Skeletal muscle cell (primary cell): ENCODE measurements at places on chromosomes 1 and 21.

DNA sequence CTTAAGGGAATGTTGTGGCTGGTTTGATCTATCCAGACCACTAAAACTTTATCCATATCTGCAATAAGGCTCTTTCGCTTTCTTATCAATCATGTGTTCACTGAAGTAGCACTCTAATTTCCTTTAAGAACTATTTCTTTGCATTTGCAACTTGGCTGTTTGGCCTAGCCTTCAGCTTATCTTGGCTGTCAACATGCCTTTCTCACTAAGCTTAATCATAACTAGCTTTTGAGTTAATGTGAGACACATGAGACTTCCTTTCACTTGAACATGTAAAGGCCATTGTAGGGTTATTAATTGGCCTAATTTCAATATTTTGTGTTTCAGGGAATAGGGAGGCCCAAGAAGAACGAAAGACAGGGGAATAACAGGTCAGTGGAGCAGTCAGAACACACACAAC is 124.7 kb downstream of the TNFSF18 start:
- no peak for DNase-seq

DNA sequence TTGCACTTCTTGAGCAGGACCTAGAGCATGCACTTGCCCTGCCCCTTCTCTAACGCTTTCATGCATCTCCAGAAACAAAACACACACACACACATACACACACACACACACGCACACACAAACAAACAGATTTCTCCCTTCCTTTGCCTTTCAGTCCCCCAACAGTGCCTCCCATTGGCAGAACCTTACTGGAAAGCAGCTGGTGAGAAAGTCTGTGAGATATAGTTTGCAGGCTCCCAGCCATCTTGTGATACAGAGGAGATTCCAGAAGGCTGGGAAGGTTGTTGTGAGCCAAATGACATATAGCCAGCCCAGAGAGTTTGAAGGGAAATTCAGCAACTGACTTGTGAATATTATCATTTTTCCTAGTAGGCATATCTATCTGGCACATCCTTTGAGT is 35.9 kb upstream of the ZRANB2 start:
- no peak for DNase-seq

DNA sequence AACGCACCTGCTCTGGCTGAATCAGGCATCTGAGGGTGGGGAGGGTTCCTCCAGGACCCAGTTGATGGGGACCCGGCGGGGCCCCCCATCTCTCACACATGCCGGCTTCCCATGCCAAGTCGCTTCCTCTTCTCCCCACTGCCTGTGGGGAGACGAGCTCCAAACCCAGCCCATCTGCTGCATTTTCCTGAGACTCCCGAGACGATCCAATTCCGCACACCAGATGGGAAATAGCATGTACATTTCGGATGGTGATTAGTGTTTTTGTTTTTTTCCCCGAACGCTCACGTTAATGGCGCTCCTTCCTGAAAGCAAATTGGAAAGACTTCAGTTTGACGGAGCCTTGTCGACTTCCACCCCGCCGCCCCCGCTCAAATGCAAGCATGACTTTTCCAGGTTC is 13.2 kb upstream of the GRIK3 start:
- no peak for DNase-seq

- no peak for DNase-seq
These were observed at the start of gene THEMIS2 for GRCh38 chr1:27872059-27872801. TSS of gene THEMIS2 (plus strand) at chr1:27872544. CDS start at chr1:27872572, 28 bp downstream.

DNA sequence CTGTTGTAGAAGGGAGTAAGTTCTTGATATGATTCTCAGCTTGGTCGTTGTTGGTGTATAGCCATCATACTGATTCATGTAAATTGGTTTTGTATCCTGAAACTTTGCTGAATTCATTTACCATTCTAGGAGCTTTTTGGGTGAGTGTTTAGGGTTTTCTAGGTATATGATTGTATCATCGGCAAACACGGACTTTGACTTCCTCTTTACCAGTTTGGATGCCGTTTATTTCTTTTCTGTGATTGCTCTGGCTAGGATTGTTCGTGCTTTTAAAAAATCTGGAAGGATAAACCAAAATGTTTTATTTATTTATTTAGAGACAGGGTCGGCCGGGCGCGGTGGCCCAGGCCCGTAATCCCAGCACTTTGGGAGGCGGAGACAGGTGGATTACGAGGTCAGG is 20.6 kb downstream of the RRP1B start:
- no peak for DNase-seq

DNA sequence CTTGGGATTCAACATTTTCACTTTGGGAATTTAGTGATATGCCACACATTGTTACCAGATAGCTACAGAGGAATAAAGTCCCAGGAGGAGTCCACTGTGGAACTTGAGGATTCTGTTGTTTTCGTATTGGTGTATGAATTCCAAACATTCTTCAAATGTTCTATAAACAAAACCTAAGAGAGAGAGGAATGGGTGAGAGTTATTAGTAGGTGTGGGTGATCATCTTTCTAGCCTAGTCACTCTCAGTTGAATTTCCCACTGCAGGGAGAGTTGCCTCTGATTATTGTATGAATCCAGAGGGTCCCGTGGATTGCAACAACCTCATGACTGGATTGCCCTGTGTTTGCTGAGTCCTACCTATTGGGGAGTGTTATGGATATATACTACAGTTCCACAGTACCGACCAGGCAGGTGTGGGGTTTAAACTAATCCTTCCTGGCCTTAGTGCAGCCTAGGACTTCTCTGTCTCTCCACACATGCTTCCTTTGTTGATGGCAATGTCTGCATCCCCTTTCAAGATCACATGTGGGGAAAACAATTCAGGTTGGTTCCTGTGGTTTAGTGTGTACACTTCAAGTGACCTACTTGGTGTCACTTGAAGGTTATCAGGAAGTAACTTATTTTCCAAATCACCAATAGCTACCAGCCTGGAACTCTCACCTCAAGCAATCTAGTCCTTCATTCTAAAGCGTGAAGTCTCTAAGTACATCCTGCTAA is 91.8 kb downstream of the ADCY10 start:
- DNase-seq, result no peak

DNA sequence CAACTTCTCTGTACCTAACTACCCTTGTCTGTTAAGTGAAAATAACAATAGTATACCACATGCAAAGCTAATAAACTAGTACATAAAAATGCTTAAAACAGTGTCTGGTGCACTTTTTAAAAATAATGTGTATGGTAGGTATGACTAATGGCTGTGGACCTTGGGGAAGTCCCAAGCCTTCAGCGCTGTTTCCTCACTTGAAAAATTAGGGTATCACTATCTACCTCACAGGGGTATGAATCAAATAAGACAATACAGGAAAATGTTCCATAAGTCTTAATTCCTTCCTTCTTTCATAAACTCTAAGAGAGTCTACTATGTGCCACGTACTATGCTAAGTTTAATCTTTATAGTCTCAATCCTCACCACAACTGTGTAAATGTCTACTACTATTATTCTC is 32.0 kb downstream of the EGLN1 start:
- no peak for DNase-seq

- DNase-seq, result no peak
These were observed 517.5 kb downstream of the PLPP3 start for GRCh38 chr1:56061824-56062223.

GRCh38 chr1:185070051-185070450 is 24.7 kb downstream of the RNF2 start:
- no peak for DNase-seq

DNA sequence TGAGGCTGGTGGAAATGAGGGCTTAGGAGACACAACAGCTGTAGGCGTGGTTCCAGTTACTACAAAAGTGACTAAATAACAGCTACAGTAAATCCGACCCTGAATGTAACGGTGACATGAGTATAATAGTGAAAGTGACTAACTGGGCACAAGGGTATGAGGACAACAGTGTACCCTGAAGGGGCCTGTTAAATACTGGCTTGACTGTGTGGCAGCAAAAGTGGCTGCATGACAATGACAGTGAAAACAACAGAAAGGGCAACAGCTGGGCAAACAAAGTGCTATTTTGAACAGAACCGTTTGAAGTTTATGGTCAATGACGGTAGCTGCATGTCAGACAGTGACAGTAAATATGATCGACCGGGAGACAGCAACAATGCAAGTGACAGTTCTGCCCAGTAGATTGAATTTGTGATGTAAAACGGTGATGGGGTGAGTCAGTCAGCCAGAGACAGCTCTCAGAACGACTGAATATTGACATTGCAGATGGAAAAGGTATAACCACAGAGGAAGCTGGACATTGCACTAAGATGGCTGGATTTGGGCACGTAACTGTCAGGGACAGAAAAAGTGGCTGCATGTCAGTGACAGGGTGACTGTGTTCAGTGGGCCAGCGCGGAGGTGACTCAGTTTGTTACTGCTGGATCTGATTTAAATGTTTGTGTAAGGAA is 1.2 kb upstream of the ZBTB40 start:
- no peak for DNase-seq

GRCh38 chr1:87766737-87767136 is 438.1 kb downstream of the LMO4 start:
- peak; percentile 40 for DNase-seq

DNA sequence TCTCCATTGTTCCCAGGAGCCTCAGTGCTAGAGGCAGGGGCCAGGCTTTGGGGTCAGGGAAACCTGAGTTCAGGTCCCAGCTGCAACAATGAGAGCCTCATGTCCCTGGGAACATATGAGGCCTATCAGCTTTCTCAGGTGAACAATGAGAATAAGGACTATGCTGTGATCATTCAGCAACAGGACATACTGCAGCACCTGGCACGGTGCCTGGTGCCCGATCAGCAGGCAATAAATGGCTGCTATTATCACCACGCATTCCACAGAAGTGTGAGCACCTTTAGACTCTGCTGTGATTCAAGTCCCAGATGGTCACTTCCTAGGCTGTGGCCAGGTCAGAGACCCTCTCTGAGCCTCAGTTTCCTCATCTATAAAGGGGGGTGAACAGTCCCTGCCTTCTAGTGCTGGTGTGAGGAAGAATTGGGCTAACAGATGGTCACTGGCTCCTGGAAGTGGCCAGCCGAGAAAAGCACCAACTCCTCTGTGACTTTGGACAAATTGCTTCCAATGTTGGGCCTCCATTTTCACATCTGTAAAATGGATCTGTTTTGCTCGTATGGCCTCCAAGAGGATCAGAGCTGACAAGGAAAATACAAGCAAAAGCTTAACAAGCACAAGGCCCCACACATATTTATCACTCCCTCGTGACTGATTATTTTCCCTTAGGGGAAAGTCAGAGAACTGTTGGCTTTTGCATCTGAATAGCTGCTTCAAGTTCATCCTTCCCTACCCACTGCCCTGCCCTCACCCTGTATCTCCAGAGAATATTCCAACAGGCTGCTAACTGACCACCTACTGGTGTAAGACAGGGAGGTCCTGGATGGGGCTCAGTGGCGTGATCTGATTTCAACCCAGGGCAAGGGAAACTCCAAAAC is 1.1 kb downstream of the SLC5A9 start:
- no peak for DNase-seq

- no peak for DNase-seq
These were observed 49.5 kb upstream of the RAB3GAP2 start for GRCh38 chr1:220321758-220322157.

DNA sequence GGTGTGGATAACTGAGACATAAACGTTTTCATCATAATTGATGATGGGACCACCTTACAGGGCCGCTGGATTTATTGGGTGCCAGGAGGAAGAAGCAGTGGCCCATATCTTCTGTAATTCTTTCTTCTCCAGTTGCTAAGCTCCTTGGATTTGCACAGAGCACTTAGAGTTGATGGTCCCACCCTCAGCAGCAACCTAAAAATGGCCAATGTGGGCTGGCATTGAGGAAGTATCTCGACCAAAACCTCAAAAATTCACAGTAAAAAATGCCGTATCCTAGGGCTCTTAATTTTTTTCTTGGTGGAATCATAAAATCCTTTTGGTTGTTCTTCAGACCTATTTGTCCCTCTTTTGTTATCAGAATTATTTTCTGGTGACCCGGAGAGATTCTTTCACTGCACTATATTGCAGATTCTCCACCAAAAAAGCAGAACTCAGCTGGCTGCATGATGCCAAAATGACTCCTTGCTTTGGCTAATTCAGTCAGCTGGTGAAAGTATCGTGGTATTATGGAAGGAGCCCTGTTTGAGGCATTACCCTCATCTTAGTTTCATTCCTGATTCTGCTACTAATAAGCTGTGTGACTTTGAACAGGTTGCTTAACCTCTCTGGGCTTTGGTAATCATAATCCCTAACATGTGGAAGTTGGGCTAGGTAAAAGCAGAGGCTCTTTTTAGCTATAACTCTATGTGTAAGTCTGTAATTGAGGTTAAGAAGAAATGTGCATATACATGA is 27.6 kb downstream of the KIRREL1 start:
- no peak for DNase-seq

- DNase-seq, result no peak
These were observed 49.1 kb upstream of the ZNF648 start for GRCh38 chr1:182110635-182111034.

DNA sequence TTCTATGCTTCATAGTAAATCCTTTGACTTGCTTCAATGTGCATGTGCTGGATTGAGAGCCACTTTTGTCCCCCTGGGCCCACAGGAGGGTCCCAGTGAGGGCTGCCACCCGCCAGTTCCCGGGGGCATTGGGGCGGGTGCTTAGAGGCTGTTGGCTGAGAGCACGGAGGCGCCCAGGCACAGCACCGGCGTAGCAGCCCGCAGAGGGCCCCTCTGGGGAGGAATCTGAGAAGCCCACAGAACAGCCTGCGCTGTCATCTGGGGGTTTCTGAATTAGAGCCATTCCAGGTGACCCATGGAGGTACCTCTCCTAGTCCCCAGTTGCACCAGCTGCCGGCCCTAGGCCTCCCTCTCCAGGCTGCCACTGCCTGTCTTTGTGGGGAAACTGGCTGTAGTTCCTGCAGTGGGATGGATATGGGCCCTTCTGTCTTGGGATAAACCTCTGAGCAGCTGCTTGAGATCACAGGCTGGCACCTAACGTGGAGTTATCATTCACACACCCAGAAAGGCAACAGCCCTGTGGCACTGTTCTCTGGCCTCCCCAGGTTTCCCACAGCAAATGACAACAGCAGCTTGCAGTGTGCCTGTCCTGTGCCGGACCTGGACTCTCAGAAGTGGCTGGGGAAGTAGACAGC is 39.5 kb downstream of the TMEM51 start:
- no peak for DNase-seq

GRCh38 chr1:116945421-116945820 is 35.7 kb downstream of the PTGFRN start:
- no peak for DNase-seq

GRCh38 chr1:26337625-26338024 is 16.3 kb downstream of the CRYBG2 start:
- DNase-seq, result no peak

GRCh38 chr1:23483321-23484252 is at the start of gene ASAP3:
TSS of gene ASAP3 (minus strand) at chr1:23484179. CDS start at chr1:23484133, 46 bp downstream.
- DNase-seq, result no peak

GRCh38 chr1:61237147-61237546 is 154.8 kb downstream of the NFIA start:
- no peak for DNase-seq

DNA sequence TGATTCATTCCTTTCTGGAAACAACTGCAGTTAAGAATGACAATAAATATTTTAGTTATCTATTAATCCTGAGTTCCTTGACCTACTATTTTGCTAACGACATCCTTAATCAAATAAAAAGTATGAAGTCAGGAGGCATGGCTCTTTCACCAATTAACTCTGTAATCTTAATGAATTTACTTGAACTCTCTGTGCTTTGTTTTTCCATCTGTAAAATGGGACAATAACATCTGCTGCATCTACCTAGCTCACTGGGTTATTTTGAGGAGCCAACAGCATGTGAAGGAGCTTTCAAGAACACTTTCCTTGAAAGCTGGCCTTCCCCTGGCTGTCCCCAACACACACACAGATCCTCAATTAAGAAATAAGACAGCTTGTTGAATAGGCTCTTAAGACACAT is 47.9 kb downstream of the COLGALT2 start:
- no peak for DNase-seq
